ENCODE measurements at places on chromosomes 2 and 18. TPM values are rescaled to one million over a fixed set of nuclear protein-coding genes. Genes with fewer than 3 reads are reported as not detected.

DNA sequence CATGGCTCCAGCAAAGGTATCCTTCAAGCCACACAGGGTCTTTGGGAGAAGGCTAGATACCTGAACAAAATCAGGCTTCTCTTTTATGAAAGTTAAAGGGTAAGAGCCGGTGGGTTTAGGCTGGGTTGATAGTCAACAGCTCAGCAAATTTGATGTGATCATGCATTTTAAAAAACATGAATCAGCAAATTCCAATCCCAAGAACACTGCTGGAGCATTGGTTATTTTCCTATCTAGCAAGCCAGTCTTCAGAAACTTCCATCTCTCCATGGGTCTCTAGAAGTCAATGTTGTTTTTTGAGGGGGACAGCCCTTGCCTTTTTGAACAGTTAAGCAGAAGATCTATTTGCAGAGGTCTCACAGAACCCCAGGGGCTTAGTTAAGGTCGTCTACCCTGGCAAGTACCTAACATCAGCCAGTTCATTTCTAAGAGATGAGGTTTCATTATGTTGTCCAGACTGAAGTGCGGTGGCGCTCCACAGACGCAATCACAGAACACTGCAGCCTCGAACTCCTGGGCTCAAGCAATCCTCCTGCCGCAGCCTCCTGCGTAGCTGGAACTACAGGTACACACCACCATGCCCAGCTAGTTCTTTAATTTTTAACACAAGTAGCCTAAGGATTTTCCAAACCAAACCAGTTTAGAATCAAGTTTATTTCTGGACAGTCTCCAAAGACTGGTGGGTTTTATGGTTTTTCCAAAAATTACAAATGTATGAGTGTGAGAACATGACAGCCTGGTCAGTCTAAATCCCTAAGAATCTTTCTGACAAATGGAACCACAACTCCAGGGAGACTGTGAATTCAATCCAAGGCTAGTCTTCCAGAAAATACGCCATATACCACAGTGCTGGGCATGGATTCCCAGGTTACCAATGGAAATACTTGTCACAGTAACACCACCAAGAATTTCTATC, 4.1 kb upstream of the ZCCHC2 start:
- peak; percentile 75 for DNase-seq

GRCh38 chr2:6212491-6212890, 520.3 kb downstream of the SOX11 start:
- no peak for DNase-seq

Gene PNO1
- 31.7 TPM for total RNA-seq

Gene KCNK3
- 0.32 TPM for total RNA-seq

Gene EFHD1
- total RNA-seq, result 0.19 TPM

Measured in LHCN-M2 (cell line).